Vagina (tissue), 2 donors: ENCODE measurements at places on chromosomes 5 and 9. TPM values are rescaled to one million over a fixed set of nuclear protein-coding genes. Genes with fewer than 3 reads are reported as not detected.

GRCh38 chr5:5886812-5887486, 464.5 kb downstream of the ICE1 start:
- DNase-seq = no peak

- DNase-seq = no peak
Observed at GRCh38 chr5:79924936-79925893, 65.8 kb downstream of the MTX3 start.

- no peak for DNase-seq
Observed at GRCh38 chr5:1000329-1000728, 8.3 kb upstream of the NKD2 start.

- no peak for DNase-seq
Observed at GRCh38 chr5:111535879-111536549, 23.7 kb upstream of the STARD4 start.

DNA sequence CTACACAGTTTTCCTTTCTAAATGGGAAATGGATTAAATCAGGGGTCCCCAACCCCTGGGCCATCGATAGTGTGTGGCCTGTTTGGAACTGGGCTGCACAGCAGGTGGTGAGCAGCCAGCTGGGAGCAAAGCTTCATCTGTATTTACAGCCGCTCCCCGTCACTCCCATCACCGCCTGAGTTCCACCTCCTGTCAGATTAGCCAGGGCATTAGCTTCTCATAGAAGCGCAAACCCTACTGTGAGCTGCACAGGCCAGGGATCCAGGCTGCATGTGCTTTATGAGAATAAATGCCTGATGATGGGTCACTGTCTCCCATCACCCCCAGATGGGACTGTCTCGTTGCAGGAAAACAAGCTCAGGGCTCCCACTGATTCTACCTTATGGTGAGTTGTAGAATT, 41.2 kb upstream of the FLT4 start:
- DNase-seq = no peak

DNA sequence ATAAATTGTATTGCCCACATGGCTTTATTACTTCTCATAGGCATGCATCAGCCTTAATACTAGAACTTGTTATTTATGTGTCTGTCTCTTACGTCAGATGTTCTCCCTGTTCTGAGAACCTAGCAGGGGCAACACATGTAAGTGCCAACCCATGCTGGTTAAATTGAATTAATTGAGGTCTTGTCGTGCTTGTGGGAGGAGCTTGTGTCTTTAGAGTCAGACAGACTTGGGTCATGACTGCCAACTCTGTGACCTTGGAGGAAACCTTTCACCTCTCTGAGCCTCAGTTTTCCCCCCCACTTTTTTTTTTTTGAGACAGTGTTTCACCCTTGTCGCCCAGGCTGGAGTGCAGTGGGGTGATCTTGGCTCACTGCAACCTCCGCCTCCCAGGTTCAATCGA, 2.2 kb upstream of the MEGF9 start:
- no peak for DNase-seq

- DNase-seq = no peak
Observed at GRCh38 chr5:3391210-3391609, 204.4 kb upstream of the IRX1 start.

Gene PCDHA10
- 0.25 TPM for total RNA-seq

Gene NFIL3
- 132 TPM for total RNA-seq

Gene ENG
- 130 TPM for total RNA-seq
